ENCODE measurements at places on chromosomes 3 and 15. TPM values are rescaled to one million over a fixed set of nuclear protein-coding genes. Genes with fewer than 3 reads are reported as not detected.

Gene PLAAT1
- not detected for total RNA-seq

Gene KLHL40
- not detected for total RNA-seq

Gene EXOG
- 20.8 TPM for total RNA-seq

Gene LMAN1L
- total RNA-seq: 0.36 TPM

Gene CPEB1
- not detected for total RNA-seq

Gene GRM7
- not detected for total RNA-seq

Gene CATSPER2
- 8.9 TPM for total RNA-seq

DNA sequence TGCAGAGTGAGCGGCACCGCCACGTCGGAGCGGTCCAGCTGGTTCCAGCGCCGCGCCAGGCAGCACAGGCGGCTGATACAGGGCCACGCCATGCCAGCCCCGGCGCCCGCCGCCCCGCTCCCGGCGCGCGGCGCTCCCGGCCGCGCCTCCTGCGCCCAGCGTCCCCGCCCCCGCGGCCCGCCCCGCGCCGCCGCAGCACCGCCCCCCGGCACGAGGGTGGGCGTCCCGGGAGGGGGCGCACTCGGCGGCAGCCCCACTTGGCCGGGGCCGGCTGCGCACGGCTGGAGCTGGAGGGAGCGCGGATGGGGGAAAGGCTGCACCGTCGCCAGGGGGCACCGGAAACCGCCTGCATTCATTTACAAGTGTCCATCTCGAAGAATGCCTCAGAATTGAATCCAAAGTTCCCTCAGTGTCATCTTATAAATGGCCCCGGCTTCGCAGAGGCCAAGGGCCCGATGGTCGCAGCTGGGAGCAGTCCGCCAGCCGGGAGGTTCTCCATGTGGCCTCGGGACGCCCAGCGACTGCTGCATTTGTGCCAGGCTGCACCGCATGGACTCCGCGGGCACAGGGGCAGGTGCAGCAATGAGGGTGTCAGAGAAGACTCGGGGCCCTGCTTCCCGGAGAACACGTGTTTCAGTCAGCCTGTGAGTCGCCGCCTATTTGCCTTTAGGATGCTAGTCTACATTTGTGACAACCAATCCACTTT is at the start of gene MAP6D1:
Gene MAP6D1 (minus strand): TSS at position 122 of the 706 bp plus-strand sequence. CDS start 30 bp downstream, at position 92.
- DNase-seq: peak; percentile 76

DNA sequence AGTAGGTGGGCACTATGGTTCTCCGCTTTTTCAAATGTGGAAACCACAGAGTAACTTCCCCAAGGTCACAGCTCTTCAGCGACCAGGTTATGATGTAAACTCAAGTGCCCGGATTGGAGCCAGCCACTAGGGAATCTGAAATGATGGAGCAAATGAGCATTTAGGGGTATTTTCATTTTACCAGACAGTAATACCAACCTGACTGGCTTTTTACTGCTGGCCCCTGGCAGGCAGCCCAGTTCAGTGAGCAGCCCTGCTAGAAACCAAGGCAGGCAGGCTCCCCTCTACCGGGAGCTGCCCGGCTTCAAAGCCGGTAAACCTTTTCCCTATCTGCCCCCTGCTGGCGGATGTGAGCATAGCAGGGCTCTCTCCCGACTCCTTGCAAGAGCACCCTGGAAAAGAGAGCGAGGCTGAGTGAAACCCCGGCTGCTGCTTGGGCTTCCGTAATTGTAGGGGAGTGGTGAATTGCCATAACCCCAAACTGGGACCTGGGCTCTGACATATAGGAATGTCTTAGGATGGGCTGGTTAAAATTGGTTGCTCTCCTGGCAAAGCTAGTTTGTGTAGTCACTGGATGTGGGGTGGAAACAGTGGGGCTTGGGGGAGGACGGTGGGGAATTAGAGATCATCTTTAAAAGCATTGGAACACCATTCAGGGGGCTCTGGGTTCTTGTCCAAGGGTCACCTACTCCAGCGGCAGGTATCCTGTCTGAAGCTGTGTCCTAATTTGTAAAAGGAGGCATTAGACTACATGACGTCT is 98.0 kb upstream of the TNFAIP8L3 start:
- peak; percentile 93 for DNase-seq

DNA sequence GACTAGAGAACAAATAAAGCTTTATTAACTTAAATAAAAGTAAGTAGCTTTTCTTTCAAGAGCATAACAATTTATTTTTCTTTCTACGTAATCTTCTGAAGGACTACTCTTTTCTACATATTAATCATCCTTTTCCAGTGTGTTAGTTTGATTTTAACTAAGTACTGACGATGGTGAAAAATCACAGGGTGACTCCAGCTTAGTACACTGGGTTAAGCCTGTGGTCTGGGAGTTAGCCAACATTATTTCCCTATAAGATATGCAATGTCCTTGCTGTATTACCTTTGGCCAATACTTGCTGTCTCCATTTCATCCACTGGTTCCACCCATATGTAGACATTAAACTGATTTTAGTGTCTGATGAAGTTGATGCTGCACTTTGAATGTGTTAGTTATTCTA is 508.6 kb upstream of the SUCLG2 start:
- DNase-seq: no peak

DNA sequence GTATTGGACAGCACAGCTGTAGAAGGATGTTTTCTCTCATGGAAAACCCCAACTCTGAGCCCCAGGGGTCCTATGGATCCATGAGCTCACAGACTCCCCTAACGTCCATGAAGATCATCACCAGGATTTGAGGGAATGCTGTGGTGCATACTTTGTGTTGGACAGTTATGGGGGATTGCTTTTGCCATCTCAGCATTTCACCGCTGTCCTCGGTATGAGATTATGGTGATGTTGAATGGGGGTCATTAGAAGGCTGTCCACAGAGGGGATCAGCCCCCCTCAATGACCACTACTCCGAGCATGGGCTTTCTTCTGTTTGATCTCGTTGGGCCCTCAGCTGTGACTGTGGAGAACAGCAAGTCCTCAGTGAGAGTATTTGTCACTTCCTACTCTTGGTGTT is 255.2 kb upstream of the CTDSPL start:
- DNase-seq: no peak

DNA sequence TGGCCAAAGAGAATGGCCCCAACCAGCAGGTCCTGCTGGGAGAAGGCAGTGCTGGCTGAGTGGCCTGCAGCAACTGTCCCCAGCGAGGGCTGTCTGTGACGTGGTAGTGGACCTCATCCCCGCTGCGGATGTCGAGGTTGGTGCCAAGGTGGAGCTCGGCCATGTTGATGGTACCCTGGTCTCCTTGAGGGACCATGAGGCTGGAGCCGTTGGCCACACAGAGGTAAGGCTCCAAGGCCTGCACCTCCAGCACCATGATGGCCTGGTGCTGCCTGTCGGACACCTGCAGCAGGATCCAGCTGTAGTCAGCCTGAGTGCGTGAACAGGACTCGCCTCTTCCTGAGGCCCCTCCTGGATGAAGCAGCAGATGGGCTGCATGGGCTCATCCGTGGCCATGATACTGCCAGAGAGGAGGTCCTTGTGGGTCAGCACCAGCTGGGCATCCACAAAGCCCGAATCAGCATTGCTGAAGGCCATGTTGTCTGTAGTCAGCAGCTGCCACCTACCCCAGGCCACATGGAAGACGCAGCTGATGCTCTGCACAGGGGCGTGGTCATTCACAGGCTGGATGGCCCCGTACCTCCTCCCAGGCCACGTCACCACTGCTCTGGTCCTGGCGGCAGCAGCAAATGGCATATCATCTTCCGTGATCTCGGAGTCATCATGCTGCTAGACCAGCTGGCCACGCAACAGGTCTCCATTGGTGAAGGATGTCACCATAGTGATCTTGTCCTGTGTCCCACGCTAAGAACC is 167.5 kb downstream of the GOLGA6L4 start:
- no peak for DNase-seq

GRCh38 chr3:106629215-106629832 is 747.9 kb upstream of the CCDC54 start:
- DNase-seq: no peak

- DNase-seq: peak; percentile 88
Measured at GRCh38 chr15:90481023-90481422, 48.7 kb upstream of the CRTC3 start.
